ENCODE measurements at places on chromosomes 3 and 15.

DNA sequence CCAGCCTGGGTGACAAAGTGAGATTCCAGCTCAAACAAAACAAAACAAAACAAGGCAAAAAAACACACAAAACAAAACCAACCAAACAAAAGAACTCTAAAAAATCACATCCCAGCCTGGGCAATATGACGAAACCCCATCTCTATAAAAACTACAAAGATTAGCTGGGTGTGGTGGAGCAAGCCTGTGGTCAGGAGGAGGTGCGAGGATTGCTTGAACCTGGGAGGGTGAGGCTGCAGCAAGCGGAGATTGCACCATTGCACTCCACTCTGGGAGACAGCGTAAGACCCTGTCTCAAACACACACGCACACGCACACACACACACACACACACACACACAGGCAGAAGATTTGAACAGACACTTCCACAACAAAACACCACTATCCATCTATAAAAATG lies 99.6 kb downstream of the SHQ1 start:
- no peak for DNase-seq

- DNase-seq = no peak
Measured at GRCh38 chr15:73915082-73915481, 11.2 kb upstream of the LOXL1 start.

GRCh38 chr3:98766924-98767323 lies 3.8 kb downstream of the ST3GAL6 start:
- DNase-seq = no peak

DNA sequence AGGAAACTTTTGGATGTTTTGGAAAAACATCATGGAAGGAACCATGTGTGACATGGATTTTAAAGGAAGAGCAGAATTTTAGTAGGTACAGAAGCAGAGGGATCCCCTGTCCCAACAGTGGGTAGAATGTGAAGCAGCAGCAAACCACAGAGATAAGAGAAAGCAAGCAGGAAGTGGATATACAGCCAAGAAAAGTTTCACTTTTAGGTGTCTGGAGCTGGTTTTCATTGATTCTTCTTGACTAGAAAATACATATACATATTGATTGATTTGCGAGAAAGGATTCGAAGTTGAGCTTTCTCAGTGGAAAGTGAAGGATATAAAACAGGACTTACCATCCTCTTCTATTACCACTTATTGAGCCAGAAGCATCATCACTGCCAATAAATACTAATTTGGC lies 133.5 kb downstream of the KCNMB2 start:
- DNase-seq = no peak

Measured in CD4-positive, alpha-beta T cell treated with Interferon alpha-2 for 1 hour (primary cell).